ENCODE measurements at places on chromosomes 1 and 21.
A peak's percentile ranks its signal among the peaks of the same experiment; 100 is the strongest.

- DNase-seq: no peak
Observed at GRCh38 chr1:33149453-33150190, 32.2 kb downstream of the TRIM62 start.

DNA sequence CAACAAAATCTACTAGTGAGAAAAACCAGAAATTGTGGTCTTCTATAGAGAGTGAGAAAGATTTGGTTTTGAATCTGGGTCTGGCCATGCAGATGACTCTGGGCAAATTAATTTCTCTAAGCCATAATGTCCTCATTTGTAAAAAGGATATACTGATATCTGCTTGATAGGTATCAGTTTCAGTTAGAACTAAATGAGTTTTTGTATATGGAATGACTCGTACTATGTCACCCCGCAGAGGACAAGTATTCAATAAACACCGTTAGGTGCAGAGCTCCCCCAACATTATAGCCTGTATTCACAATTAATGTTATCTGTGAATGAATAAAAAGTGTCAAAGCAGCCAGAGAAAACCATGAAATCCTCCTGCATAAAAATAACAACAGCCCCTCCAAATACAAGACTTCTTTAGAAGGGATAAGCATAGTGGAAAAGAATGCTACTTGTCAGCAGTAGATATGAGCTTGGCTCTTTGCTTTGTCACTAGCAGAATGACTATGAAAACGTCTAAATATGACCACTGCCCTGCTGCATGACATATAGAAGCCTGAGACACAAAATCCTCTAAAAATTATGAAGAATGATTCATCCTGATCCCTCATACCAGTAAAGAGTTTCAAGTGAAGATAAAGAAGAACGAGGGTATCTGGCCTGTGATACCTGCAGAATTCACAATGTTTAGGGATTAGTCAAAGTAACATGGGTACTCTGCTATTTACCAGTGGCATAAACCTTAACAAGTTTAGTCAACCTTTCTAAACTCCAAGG is 17.8 kb downstream of the SCAF4 start:
- DNase-seq: peak; percentile 22

- DNase-seq: no peak
Observed at GRCh38 chr1:230028602-230029223, 38.3 kb upstream of the GALNT2 start.

GRCh38 chr1:178411756-178412399 is 84.9 kb downstream of the CLEC20A start:
- no peak for DNase-seq

GRCh38 chr1:4171480-4172450 is 271.7 kb upstream of the C1orf174 start:
- DNase-seq: no peak

DNA sequence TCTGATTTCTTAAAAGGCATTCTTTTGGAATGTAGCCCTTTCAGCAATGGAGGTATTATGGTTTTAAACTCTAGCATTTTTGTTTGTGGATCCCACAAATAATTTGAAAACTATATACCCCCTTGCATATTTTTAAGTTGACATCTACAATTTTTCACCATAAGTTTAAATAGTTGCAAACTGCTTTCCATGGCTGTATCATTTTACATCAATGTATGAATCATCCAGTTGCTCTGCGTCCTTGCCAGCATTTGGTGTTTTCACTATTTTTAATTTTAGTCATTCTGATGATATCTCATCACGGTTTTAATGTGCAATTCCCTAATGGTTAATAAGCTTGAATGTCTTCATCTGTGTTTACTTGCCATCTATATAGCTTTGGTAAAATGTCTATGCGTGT is 20.7 kb downstream of the DIPK1A start:
- DNase-seq: no peak

DNA sequence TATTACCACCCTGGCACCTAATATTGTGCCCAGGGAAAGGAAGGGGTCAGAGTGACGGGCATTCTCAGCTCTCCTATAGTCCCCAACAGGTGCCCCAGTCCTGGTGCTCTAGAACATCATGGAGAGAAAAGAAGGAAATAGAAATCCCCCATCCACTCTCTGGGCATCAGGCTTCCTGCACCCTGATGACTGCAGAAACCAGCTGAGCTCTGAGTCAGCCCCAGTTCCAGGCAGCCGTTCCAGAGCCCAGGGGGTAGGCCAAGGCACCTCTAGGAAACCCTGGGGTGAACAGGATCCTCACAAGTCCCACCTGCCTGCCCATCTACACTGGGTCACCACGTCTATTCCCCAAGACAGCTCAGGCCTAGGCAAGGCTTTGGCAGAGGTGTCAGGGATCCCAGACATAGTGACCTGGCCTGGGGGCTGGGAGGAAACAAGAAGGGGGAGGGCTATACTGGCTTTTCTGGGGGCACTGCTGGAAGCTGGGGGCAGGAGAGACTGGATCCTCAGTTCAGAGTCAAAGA is 709 bp downstream of the NECTIN4 start:
- no peak for DNase-seq

DNA sequence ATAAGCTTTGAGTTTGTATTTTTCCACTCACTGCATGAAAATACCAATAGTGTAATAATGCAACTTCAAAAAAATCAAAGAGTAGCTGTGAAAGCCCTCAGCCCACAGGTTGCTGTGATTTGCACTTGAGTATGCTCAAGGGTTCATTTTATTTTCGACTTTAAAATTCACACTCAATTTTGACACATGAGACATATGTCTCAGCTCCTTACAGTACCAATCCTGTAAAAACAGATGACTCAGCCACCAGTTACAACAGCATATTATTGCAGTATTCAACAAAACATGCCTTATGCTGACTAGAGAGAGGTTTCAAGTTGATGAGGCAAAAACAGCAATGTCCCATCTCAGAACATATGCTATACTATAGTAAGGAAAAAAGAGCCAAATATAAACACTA is 66.1 kb downstream of the CYYR1 start:
- DNase-seq: no peak

- no peak for DNase-seq
Observed at GRCh38 chr1:40750451-40750908, 33.1 kb upstream of the KCNQ4 start.
